ENCODE measurements at places on chromosomes 13 and 19.

- no peak for DNase-seq
Measured at GRCh38 chr13:78787190-78787589, 128.2 kb upstream of the OBI1 start.

DNA sequence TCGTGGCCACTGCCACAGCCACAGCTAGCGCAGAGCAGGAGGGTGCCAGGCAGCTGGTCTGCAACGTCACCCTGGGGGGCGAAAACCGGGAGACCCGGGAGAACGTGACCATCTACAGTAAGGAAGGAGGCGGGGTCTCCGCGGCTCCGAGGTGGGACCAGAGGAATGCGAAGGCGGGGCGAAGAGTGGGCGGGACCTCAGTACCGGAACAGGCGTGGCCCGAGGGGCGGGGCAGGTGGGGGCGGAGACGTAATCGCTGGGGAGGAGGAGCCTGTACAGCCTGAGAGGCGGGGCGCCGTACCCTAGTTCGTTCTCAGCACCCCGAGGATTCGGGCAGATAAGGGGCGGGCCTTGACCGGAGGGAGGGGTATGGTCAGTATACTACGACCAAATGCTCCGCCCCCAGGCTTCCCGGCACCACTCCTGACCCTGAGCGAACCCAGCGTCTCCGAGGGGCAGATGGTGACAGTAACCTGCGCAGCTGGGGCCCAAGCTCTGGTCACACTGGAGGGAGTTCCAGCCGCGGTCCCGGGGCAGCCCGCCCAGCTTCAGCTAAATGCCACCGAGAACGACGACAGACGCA is 2.5 kb downstream of the ICAM5 start:
- DNase-seq = peak; percentile 76

- DNase-seq = peak; percentile 70
Measured at GRCh38 chr19:27793128-27793643, 1419.8 kb downstream of the UQCRFS1 start.

DNA sequence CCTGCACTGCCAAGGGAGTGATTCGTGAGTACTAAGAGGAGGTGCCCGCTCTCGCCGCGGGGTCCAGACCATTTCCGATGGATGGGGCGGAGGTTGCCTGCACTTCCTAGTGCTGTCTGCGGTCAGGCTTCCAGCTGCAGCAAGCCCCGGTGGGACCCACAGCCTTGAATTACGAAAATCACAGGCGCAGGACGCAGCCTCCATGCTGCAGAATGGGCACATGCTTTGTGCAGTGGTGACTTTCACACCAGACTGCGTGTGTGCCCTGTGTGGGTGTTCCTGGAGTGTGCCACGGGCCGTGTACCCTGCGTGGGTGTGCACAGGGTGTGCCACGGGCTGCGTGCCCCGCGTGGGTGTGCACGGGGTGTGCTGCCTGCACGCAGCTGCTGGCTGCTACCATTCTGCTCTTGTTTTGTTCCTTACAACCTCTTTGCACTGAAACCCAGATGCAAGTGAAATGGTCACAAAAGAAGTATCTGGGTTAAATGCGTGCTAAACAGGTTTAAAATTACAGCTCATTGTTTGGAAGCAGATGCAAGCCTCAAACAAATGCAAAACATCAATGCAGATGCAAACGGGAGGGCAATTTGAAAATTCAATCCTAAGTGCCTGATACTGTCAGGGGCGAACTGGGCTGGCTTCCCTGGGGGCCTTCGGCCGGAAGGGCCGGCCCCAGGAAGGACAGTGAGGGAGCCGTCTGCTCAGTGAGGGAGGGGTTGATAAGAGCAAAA is 221.2 kb upstream of the SOX1 start:
- no peak for DNase-seq

- no peak for DNase-seq
Measured at GRCh38 chr13:20231839-20232555, at the start of gene GJB6. TSS of gene GJB6 (minus strand) at chr13:20232319. CDS start at chr13:20223480, 8,839 bp downstream.

DNA sequence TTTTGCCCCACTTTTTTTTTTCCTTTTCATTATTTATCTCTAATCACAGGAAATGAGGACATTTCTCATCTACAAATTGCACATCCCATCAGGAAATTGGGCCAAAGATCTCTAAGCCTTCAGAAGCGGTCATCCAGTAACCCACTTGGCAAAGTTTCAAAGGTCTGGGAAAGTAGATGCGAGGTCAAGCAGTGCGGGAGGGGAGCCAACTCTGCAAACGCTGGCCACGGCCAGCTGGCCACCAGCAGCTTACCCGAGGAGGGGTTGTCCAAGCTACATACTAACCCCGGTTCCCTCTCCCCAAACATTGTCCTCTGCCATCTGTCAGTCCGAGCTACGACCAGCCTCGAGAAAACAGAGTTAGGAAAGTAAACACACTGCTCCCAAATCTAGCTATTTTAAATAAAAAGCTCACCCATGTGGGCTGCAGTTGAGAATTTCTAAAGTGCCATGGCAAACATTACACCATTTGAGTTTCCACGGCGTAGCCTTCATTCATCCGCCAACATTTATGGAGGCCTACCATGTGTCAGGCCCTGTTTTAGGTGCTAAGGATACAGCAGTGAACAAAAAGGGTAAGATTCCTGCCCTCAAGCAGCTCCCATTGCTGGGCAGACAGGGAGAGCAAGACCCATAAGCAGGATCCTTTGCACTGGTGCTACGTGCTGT is 11.5 kb downstream of the FFAR2 start:
- no peak for DNase-seq

DNA sequence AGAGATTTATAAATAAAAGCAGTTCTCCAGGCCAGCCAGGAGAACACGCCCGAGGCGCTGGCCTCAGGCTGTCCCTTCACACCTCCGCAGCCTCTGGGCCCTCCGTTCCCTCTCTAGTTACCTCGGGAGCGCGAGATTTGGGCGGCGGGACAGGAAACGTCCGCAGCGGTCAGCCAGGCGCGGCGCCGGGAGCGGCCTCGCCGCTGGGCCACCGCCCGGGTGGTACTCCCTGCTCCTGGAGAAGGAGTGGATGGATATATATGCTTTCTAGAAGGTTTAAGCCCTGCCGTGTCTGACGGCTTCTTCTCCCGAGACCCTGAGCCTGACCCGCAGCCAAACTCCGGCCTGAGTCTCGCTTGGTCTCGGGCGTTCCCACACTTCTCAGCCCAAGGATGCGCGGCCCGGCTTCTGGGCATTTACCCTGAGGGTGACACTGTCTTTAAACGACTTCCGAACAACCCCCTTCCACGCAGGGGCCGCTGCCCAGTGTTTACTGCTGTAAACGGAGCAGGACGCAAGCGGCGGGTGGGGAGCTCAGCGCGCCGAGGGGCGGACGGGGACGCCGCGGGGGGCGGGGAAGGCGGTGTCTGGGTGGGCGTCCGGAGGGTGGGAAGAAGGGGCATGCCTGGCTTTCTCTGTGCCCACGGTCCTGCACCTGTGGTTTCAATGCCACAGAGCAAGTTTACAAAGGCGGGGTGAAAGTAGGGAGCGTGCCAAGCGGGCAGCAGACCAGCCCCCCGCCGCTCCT is 2.0 kb upstream of the ZIC2 start:
- DNase-seq = no peak

Data from fibroblast of skin of right quadriceps (primary cell).